Fibroblast of the aortic adventitia (primary cell): ENCODE measurements at places on chromosomes 7 and 10. TPM values are rescaled to one million over a fixed set of nuclear protein-coding genes. Genes with fewer than 3 reads are reported as not detected.

DNA sequence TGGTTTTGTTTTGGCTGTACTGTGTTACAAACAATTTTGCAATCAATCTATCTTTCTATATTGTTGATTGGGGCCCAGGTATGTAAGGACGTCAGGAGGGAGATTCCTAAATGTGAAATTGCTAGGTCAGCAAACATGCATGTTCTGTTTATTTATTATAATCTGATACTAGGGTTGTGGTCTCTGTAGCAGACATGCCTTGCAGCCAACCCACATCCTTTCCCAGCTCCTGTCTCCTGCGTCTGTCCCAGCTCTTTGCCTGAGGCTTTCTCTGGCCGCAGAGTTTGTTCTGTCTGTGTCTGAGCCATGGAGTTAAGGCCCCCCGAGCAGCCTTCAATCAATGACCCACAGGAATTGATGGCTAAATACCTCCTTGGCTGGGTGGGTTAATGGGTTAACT, 124.0 kb upstream of the ZEB1 start:
- DNase-seq: no peak

DNA sequence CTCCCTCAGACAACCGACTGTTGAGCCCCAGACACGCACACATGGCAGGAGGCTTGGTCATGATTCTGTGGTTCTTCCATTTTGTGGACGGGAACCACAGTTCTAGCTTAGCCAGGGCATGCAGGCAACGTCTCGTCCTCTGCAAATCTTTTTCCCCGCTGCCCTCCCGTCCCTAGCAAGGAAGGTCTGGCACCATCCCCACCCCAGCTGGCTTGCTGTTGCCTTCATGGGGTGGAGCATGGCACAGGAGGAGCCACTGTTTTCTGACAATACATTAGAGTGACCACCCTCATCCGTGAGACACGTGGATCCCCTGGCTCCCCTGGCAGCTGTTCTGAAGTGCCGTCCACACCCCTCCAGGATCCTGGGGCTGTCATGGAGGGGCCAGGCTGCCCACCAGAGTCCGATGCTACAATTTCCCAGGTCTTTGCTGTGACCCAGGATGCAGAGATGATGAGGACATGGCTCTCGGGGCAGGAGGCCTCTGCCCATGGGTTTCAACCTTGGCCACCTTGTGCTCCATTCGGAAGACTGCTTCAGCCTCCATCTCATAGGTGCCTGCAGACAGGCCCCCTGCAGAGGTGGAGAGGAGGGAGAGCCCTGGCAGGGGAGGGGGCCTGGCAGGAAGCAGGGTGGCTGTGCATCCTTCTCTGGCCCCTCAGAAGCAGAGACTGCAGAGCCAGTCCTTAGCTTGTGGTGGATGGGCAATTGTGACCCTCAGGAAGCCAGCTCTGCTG, 233.6 kb downstream of the GLRX3 start:
- no peak for DNase-seq

- DNase-seq: peak; percentile 21
These were observed 32.8 kb downstream of the TMEM130 start for GRCh38 chr7:98836811-98837629.

- DNase-seq: no peak
These were observed 163.3 kb downstream of the STK31 start for GRCh38 chr7:23873306-23873705.

- peak; percentile 24 for DNase-seq
These were observed 39.3 kb downstream of the SEPTIN7 start for GRCh38 chr7:35839860-35840854.

- no peak for DNase-seq
These were observed 6.9 kb downstream of the HKDC1 start for GRCh38 chr10:69226919-69227450.

GRCh38 chr10:6487920-6488319, 92.2 kb downstream of the PRKCQ start:
- no peak for DNase-seq

- DNase-seq: no peak
These were observed 12.8 kb upstream of the CRHR2 start for GRCh38 chr7:30694774-30695721.

GRCh38 chr10:11876324-11876723, 53.2 kb downstream of the PROSER2 start:
- peak; percentile 10 for DNase-seq

DNA sequence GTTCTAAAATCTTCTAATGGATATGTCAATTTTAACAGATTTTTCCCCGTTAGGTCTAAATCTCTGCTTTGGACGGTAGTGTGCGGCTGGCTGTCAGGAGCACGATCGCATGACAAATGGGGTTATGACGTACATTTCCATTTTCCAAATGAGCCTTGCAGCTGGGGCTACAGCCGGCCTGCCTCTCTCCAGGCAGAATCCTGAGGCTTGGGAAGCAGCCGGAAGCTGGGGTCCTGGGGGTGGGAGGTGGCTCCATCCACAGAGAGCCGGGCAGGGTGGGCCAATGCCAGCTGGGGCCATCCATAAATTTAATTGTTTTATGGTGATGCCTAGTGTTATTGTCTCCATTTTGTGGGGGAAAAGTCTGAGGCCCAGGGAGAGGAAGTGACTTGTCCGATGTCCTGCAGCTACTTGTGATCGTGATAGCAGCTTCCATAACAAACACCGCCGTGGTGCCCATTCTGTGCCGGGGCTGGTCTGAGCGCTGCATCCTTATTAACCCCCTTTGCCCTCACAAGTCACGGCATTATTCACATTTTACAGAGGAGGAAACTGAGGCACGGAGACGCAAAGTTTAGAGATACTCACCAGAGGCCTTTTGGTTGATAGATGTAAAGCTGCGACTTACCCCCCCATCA, 53.0 kb upstream of the EBF3 start:
- no peak for DNase-seq

DNA sequence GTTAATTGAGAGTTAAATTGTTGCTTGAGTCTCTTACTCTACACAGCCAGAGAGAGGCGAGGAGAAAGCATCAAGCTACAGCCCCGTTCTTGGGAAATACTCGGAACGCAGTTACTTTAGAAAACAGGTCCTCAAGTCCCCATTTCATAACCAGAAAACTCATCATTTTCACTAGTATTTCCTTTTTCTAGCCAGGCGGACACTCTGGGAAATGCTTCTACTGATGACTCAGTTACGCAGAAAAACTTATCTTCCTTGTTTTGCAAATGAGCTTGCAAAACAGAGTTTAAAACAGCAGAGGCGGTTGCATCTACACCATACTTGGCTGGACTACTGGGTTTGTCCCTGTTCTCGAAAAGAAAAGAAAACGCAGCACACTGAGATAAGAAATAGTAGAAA, 111.4 kb upstream of the FGFR2 start:
- peak; percentile 58 for DNase-seq

Gene GPR37
- total RNA-seq: 0.65 and 7.0 TPM in 2 replicates

Gene PTPRE
- 0.09 and 0.98 TPM in 2 replicates for total RNA-seq

Gene CYP2E1
- 0.36 and 0.82 TPM in 2 replicates for total RNA-seq

Gene ZNF789
- 3.9 and 6.9 TPM in 2 replicates for total RNA-seq

Gene ANKRD1
- total RNA-seq: 1.4 and 4.9 TPM in 2 replicates

Gene CALHM3
- not detected in 2 replicates for total RNA-seq

Gene MACROH2A2
- 10.0 and 12.2 TPM in 2 replicates for total RNA-seq

Gene CPVL
- total RNA-seq: 0.54 and 3.2 TPM in 2 replicates

Gene FAM53B
- 9.2 and 11.0 TPM in 2 replicates for total RNA-seq

Gene MEOX2
- total RNA-seq: 2.6 and 13.0 TPM in 2 replicates
